Activated naive CD4-positive, alpha-beta T cell treated with anti-CD3 and anti-CD28 coated beads for 36 hours (primary cell): ENCODE measurements at places on chromosomes 3 and 15.

GRCh38 chr3:184016811-184017671 is 643 bp downstream of the ABCC5 start:
- peak overlapping the region; percentile 98 for H3K4me3 ChIP-seq
- peak; percentile 36 for DNase-seq
- peaks cover 6% of the 10 kb centered on the region for H3K36me3 ChIP-seq
- peaks cover 16% of the 10 kb centered on the region for H3K4me1 ChIP-seq
- H3K27ac ChIP-seq: peak overlapping the region; percentile 77
- no peaks in the 10 kb centered on the region for H3K27me3 ChIP-seq

- H3K4me1 ChIP-seq: no peaks in the 10 kb centered on the region
- no peak for DNase-seq
- H3K36me3 ChIP-seq: peaks cover 5% of the 10 kb centered on the region
- H3K27ac ChIP-seq: no peak overlapping the region
- no peaks in the 10 kb centered on the region for H3K27me3 ChIP-seq
Observed at GRCh38 chr15:74589826-74590225, 25.8 kb upstream of the CLK3 start.

- H3K27ac ChIP-seq: no peak overlapping the region
- no peaks in the 10 kb centered on the region for H3K27me3 ChIP-seq
- no peak for DNase-seq
- no peaks in the 10 kb centered on the region for H3K36me3 ChIP-seq
- no peak overlapping the region for H3K4me3 ChIP-seq
Observed at GRCh38 chr3:104537323-104537722, 829.4 kb upstream of the ALCAM start.

- no peaks in the 10 kb centered on the region for H3K27me3 ChIP-seq
Observed at GRCh38 chr15:98963444-98963843, 44.1 kb downstream of the PGPEP1L start.

GRCh38 chr3:100155128-100155527 is 40.8 kb upstream of the FILIP1L start:
- H3K27me3 ChIP-seq: no peaks in the 10 kb centered on the region
- peaks cover 60% of the 10 kb centered on the region for H3K36me3 ChIP-seq
- no peak overlapping the region for H3K4me3 ChIP-seq
- no peak overlapping the region for H3K27ac ChIP-seq
- DNase-seq: no peak

- H3K27ac ChIP-seq: no peak overlapping the region
- no peaks in the 10 kb centered on the region for H3K36me3 ChIP-seq
- no peak overlapping the region for H3K4me3 ChIP-seq
- no peaks in the 10 kb centered on the region for H3K27me3 ChIP-seq
- no peak for DNase-seq
Observed at GRCh38 chr15:72113347-72114031, 4.5 kb downstream of the MYO9A start.

- H3K4me3 ChIP-seq: no peak overlapping the region
- peaks cover 68% of the 10 kb centered on the region for H3K4me1 ChIP-seq
- no peaks in the 10 kb centered on the region for H3K36me3 ChIP-seq
- no peak overlapping the region for H3K27ac ChIP-seq
- DNase-seq: no peak
Observed at GRCh38 chr15:99435877-99436541, 129.8 kb upstream of the MEF2A start.

- H3K27ac ChIP-seq: no peak overlapping the region
- no peak for DNase-seq
- H3K4me3 ChIP-seq: no peak overlapping the region
- H3K27me3 ChIP-seq: no peaks in the 10 kb centered on the region
Observed at GRCh38 chr3:12947504-12948369, 106.4 kb upstream of the RPL32 start.

GRCh38 chr3:51719410-51720025 is 12.7 kb downstream of the GRM2 start:
- DNase-seq: no peak
- peaks cover 27% of the 10 kb centered on the region for H3K4me1 ChIP-seq
- H3K27me3 ChIP-seq: no peaks in the 10 kb centered on the region
- H3K36me3 ChIP-seq: no peaks in the 10 kb centered on the region

DNA sequence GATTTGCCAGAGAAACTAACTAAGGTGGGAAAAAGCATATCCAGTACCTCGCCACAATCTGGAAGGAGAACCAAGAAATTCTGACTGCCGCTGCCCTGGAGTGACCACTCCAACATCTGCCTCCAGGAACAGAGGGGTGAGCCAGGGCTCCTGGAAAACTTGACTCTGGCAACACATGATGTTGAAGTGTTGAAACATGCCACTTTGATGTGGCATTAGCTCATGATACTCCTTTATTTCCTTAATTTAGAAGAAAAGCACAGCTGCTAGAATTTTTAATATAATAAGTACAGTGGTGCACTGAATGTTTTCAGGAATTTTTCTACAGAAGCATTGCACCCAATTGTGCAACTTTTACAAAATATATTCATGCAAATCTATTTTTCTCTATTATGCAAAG is 109.9 kb upstream of the BCL6 start:
- peaks cover 5% of the 10 kb centered on the region for H3K4me1 ChIP-seq
- no peak for DNase-seq
- no peaks in the 10 kb centered on the region for H3K27me3 ChIP-seq

- H3K27me3 ChIP-seq: no peaks in the 10 kb centered on the region
- DNase-seq: peak; percentile 35
Observed at GRCh38 chr15:84725001-84725491, 9.1 kb upstream of the SEC11A start.

DNA sequence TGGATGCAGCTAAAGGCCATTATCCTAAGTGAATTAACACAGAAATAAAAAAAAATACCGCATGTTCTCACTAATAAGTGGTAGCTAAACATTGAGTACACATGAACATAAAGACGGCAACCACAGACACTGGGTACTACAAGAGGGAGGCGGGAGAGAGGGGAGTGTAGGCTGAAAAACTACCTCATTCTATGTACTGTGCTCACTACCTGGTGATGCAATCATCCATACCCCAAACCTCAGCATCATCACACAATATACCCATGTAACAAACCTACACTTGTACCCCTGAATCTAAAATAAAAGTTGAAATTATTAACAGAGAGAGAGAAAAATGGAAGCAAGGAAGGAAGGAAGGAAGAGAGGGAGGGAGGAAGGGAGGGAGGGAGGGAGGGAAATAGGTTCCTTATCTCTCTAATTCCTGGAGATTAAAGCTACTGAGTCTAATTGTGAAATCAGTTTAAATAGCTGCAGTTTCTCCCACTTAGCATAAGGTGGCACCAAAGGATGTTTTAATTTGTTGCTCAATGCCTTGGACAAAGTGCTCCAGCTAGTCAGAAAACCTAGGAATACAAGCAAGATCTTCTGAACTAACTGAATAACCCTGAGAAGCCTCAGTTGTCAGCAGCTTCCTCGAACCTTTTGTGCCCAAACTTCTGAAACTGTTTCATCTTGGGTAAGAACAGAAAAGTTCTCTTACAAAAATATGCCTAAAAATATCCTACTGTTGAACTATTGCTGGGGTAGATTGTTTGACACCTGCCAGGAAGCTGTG is 79.4 kb upstream of the ATP11B start:
- no peaks in the 10 kb centered on the region for H3K27me3 ChIP-seq
- H3K36me3 ChIP-seq: no peaks in the 10 kb centered on the region
- H3K4me3 ChIP-seq: no peak overlapping the region
- DNase-seq: no peak
- peaks cover 8% of the 10 kb centered on the region for H3K4me1 ChIP-seq

DNA sequence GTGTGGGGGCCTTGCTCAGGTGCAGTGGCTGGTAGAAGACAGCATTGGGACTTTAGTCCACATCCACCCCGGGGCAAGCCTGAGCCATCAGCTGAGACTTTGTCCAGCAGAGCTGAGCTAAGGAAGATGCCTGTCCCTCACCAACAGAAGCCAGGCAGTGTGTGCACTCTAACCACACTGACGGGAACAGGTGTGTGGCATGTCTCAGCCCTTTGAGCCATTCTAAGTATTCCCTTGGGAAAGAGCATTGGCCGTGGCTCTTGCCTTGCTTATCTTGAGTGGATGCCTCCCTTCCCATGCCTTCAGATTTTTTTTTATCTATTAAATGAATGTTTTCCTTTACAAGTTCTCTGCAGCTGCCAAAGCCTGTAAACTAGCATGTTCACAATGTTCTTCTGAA is 3.5 kb downstream of the GABRA5 start:
- peaks cover 24% of the 10 kb centered on the region for H3K27me3 ChIP-seq
- DNase-seq: no peak
- H3K4me1 ChIP-seq: no peaks in the 10 kb centered on the region

DNA sequence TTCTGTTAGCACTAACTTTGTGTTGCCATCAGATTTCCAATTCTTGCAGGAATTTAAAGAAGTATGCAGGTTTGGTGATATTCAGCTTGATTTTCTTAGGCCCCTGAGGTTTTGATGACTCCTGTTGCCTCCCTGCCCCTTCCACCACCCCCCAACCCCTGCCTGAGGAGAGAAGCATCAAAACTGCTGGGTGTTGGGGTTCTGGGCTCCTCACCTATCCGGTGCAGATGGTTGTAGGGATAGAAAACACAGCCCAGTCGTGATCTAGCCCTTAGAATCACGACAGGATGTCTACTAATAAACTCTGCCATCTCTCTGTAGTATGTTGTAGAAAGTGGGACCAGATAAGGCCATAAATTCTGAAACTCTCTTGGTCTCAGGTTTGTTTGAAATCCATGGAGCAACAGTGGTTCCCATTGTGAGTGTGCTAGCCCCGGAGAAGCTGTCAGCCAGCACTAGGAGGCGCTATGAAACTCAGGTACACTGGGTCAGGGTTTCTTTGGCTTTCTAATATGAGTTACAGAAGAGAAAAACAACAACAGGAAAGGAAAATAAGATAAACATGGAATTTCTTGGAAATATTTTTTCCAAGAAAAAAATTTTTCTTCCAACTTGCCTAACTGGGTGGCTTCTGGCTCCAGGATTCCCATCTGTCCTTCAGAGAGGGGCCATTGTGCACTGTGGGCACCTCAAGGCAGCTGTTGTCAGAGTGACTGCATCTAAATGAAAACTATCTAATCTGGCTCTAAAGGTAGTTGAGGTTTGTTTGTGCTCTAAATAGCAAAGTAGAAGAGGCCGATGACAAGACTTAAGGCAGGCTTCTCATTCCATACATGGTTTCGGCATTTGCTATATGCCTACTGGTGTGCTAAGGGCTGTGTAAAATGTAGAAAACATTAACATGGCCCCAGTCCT is 8.7 kb downstream of the SRP14 start:
- H3K27ac ChIP-seq: no peak overlapping the region
- H3K27me3 ChIP-seq: no peaks in the 10 kb centered on the region
- no peak overlapping the region for H3K4me3 ChIP-seq
- DNase-seq: peak; percentile 59

DNA sequence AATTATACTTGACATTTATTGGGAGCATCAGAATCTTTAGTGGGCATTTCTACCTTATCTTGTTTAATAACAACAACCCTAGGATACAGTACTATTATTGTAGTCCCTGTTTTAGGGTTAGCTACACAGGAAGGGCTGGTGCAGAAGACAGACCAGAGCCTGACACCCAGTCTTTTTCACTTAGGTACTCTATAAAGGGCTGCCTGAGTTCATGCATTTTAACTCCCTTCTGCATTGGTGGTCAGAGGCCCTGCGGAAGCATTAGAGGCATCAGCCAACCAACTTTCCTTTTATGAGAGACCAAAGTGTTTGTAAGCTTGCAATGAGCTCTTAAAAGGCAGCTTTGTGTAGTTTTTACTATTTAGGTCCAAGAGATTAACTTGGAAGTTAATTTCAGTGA is 105.4 kb downstream of the PLCL2 start:
- no peak overlapping the region for H3K27ac ChIP-seq
- peaks cover 2% of the 10 kb centered on the region for H3K36me3 ChIP-seq
- peaks cover 65% of the 10 kb centered on the region for H3K4me1 ChIP-seq
- DNase-seq: no peak
- H3K4me3 ChIP-seq: no peak overlapping the region

- no peaks in the 10 kb centered on the region for H3K36me3 ChIP-seq
- no peak for DNase-seq
- no peaks in the 10 kb centered on the region for H3K27me3 ChIP-seq
- peak overlapping the region; percentile 65 for H3K27ac ChIP-seq
- H3K4me1 ChIP-seq: peaks cover 33% of the 10 kb centered on the region
Observed at GRCh38 chr3:58215317-58216025, 4.7 kb upstream of the DNASE1L3 start.
